ENCODE measurements at places on chromosomes 5 and 9.

DNA sequence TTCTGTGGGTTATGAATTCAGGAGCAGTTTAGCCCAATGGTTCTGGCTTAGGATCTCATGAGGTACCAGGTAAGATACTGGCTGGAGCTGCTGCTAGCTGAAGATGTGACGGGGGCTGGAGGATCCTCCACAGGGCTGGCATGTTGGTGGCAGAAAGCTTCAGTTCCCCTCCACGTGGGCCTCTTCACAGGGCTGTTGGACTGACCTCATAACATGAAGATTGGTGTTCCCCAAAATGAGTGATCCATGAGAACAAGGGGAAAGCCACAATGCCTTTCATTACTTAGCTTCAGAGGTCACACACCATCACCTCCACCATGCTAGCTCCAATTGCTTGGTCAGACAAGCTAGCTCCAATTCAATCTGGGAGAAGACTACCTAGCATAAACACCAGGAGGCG is 8.5 kb upstream of the S100Z start:
- DNase-seq: no peak

- DNase-seq: no peak
These were observed 213.8 kb downstream of the FAM114A2 start for GRCh38 chr5:153824909-153825308.

DNA sequence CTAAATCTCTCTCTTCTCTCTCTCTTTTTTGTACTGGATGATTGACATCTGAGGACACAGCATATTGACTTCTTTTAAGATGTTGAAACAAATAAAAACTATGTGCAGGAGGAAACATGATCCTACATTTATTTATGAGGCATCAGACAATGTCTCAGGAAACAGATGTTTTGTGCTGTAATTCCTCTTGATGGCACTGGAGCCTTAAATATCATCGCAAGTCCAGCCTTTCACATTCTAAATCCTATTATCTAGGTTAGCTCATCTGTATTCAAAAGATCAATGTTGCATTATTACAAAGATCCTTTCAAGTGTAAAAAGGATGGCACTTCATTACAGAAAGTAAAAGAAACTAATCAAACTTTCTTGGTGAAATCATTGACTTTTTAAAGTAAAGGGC is 63.9 kb downstream of the MAT2B start:
- no peak for DNase-seq

DNA sequence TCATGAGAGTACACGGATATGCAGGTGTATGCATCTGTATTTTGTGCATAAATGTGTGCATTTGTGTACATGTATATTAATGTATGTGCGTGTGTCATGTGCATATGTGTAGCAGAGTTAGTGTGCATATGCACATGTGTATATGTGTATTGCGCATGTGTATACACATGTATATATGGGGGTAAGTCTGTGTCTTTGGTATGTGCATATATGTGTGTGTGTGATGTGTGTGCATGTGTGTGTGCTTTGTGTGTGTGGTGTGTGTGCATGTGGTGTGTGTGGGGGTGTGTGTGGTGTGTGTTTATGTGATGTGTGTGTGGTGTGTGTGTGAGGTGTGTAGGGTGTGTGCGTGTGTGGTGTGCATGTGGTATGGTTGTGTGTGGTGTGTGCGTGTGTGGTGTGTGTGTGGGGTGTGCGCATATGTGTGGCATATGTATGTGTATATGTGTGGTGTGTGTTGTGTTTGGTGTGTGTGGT is 13.1 kb upstream of the CTSL start:
- DNase-seq: no peak

DNA sequence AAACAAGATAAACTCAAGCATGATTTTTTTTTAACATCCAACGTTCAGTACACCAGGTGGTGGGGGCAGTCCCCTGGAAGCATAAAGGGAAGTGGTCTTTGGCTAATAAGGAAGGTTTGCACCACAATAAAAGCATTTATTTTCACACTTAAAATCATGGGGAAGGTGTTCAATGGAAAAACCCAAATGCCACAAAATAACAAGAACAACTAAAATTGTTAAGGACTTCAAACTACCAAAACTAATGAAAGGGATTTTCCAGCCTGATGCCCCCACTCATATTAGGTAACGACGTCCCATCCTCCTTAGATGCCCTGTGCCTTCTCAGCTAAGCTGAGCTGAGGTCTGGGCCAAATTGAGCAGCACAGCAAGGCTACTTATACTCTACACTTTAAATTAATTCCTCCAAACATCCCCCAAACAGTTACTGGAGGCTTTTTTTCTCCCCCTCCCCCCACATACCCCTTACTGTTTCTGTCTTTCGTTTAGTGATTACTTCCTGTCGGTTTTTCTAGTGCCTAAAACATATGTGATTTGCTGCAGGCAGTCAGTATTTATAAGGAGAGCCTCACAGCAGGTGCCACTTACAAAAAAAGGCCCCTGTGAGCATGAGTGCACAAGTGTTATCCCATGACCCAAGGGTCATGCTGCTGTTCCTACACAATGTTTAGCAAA is 259.7 kb upstream of the ZNF608 start:
- DNase-seq: no peak

DNA sequence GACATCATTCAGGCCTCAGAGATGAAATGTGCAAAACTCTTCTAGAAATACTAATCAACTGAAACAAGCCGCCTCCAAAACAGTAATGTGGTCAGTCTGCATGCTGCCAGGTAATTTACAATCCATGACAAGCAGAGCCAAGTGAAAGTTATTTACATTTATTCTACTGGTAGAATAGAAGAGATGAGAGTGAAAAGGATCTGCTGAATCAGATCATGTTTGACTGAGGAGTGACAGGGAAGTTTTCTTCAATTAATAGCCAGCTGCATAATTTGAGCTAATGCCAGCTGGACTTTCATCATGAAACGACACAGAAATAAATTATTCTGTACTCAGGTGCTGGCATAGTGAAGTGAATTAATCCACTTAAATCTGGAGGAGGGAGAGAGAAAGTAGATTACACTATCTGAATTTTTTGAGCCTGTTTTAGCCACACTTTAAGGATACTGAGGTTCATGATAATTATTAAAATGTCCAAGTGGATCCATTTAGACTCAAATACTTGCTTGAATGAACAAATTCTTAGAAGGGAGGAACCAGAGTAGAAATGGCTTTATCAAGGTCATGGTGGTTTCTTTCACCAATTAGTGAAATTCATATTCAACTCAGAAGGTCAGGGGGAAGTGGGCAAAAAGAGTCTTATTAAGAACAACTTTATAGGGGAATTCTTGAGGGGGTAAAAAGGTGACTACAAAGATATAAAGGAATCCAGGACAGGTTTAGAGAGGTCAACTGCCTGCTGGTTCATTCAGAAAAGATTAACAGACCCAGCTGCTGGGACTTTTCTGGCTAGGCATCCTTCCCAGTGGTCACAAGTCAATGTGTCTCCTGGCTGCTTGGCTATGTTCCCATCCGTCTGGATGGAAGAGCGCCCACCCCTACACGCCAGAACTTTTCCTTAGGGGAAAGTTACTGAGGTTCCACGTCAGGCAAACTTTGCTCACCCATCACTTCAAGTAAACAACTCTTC is 350.4 kb downstream of the PDE4D start:
- no peak for DNase-seq

- DNase-seq: no peak
These were observed 46.9 kb downstream of the MAP1B start for GRCh38 chr5:72154076-72154756.

DNA sequence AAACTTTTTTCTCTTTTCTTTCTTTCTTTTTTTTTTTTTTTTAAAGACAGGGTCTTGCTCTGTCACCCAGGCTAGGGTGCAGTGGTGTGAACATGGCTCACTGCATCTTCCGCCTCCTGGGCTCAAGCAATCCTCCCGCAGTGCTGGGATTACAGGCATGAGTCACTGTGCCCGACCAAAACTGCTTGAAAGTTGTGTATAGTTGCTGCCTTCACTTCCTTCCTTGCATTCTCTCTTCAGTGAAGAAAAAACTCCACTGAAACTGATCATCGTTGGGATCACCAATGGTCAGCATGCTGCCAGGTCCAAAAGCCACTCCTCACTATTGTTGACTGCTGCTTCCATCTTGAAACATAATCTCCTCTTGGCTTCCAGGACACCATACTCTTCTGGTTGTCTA is 66.6 kb upstream of the CTNNA1 start:
- DNase-seq: no peak

- no peak for DNase-seq
These were observed 9.5 kb downstream of the CAVIN4 start for GRCh38 chr9:100587375-100587774.

DNA sequence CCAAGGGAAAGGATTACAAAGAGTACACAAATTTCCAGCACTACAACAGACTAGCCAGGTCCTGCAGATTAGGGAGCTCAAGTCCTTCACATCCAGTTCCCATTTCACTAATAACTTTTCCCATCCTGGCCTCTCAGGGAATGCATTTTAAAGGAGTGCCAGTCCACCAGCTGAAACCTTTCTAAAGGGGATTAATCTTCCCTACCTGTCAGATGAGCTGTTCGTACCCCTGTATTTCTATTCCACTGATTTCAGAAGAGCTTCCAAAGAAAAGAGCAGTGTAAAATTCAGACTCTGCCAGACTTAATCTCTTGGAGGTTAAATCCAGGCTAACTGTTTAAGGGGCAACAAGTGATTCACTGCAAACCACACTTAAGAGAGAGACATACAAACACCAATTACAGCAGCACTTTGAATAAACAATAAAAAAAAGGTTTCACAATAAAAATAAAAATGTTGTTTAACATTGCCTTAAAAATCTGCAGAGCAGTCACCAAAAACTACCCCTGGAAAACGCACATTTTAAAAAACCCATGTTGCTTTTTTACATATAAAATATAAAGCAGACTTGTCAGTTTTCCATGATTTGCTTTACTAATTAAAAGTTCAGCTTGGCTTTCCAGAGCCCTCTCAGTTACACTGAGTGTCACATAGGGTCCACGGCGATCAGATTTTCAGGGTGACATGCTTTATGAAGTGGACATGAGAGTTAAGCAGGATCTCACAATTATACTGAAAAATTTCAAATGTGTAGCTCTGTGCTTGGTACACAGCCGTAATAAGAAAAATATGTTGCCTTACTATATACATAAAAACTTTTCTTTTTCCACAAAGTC is 3.2 kb downstream of the ROR2 start:
- no peak for DNase-seq

GRCh38 chr5:122300374-122300773 is 11.7 kb upstream of the SNCAIP start:
- DNase-seq: no peak

GRCh38 chr5:102617191-102618187 is 118.7 kb upstream of the SLCO6A1 start:
- no peak for DNase-seq

DNA sequence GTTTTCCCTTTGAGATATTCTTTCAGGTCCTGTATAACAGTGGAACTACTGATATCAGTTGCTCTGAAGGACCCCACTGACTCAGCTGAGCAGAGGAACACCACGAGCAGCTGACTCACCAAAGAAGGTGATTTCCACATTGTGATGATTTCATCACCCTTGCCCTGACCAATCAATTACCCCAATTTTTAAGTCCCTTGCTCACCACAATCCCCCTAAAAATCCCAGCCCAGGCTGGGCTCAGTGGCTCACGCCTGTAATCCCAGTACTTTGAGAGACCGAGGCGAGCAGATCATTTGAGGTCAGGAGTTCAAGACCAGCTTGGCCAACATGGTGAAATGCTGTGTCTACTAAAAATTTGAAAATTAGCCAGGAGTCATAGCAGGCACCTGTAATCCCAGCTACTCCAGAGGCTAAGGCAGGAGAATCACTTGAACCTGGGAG is 125.3 kb upstream of the ABCA1 start:
- no peak for DNase-seq

DNA sequence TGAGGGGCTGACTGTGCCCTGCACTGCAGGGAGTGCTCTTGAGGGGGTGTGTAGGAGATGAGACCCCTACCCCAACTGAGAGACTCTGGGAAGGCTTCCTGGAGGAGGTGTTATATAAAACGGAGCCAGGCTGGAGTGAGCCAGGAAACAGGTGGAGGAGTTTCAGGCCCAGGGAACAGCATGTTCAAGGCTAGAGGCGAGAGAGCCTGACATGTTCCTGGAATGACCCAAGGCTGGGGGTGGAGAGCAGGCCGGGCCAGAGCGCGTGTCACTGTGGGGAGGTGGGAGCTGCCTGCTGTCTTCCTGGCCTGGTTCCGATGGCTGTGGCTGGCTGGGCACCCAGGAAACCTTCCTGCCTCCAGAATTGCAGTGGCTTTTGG is 48.7 kb downstream of the RXRA start:
- no peak for DNase-seq

GRCh38 chr5:177368869-177369644 is 11.3 kb downstream of the RGS14 start:
- DNase-seq: no peak

DNA sequence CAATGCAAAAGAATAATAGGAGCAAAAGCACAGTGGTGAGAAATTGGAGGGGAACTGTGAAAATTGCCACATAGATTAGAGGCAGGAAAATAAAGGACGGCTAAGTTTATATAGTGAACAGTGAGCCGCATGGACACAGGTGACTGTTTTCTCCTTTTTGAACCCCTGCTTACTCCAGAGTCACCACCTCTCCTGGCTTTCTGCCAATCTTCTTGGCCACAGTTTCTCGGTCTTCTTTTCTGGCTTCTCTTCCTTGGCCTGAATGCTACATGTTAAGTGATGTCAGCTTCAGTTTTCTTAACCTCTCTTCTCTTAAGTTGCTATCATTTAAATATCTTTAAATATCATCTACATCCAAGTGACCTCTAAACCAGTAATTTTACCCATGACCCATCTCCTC is 47.3 kb upstream of the CDKN2B start:
- DNase-seq: no peak

DNA sequence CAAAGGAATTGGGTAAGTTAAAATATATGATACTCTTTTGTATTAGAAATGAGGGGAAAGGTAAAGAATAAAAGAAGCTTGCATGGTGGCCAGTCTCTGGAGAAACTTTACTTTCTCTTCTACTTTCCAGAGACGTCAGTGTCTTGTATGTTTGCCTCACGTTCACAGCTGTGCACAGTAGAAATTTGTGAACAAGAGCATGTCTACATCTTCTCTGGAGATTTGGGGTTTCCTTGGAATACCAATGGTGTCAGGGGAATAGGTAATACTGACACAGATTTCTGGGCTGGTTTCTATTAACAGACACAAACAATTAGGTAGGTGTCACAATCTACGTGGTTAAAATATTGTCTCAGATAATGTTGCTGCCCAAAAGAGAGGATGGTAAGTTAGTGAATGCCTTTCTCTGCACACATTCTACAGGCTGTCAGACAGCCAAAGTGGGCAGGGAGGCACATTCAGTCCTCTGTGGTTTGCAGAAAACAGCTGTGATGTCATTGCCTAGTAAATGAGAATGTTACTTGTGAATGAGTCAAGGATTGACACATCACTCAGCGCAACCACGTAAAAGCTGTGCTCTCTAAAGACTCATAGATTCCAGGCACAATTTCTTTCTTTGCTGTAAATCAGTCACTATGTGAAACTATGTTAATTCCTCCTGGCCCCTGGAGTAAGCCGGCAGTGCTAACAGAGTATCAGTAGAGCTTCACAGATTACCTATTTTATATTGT is 397.1 kb downstream of the MAN2A1 start:
- no peak for DNase-seq

All from T-helper 1 cell (primary cell).